SK-N-SH (cell line): ENCODE measurements at places on chromosomes 5 and 9.

- DNase-seq, result no peak
These were observed 40.1 kb downstream of the PRRT1B start for GRCh38 chr9:131585375-131585774.

- no peak for DNase-seq
These were observed 306.4 kb downstream of the NTRK2 start for GRCh38 chr9:84975926-84976325.

- DNase-seq, result no peak
These were observed 38.5 kb upstream of the GZMA start for GRCh38 chr5:55063899-55064298.

- no peak for DNase-seq
These were observed 197.5 kb downstream of the RGS3 start for GRCh38 chr9:113661074-113661473.

DNA sequence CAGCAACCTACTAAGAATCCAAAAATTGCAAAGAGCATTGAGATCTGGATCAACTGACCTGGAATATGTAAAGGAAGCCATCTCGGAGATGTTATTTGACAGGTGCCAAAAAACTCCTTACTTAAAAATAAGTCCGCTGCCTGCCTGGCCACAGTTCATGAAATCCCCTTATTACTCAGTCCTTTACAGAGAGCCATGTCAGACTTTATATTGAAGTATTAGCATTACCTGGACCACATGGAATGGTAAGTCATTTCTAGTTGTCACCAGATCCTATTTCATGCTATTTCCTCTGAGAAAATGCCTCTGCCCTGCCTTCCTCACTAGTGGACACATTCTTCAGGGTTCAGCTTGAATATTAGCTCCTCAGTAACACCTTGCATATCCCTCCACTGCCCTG is 115.7 kb downstream of the DEPDC1B start:
- DNase-seq, result no peak

DNA sequence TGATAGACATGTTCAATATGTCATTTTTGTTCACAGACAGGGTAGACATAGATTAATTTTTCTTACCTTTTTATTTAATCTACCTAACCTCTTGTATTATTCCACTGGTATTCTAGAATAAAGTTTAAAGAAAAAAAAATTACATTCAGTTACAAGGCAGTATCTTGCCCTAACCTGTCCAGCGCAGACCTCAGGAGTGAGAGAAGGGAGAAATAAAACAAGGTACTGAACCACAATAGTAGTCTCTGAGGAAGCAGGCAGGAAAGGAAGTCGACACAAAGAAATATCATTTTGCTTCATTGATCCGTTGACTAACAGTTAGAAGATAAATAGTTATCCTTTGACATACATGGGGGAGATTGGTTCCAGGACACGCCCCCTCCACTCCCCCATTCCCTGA is 12.5 kb upstream of the ADAMTSL1 start:
- no peak for DNase-seq

GRCh38 chr5:121758615-121759014 is 93.1 kb upstream of the FTMT start:
- DNase-seq, result no peak

GRCh38 chr5:104223885-104224773 is 661.5 kb upstream of the NUDT12 start:
- DNase-seq, result no peak

GRCh38 chr5:120052916-120053828 is 410.9 kb upstream of the PRR16 start:
- DNase-seq, result no peak

- DNase-seq, result no peak
These were observed 66.8 kb upstream of the CXCL14 start for GRCh38 chr5:135645336-135646180.

DNA sequence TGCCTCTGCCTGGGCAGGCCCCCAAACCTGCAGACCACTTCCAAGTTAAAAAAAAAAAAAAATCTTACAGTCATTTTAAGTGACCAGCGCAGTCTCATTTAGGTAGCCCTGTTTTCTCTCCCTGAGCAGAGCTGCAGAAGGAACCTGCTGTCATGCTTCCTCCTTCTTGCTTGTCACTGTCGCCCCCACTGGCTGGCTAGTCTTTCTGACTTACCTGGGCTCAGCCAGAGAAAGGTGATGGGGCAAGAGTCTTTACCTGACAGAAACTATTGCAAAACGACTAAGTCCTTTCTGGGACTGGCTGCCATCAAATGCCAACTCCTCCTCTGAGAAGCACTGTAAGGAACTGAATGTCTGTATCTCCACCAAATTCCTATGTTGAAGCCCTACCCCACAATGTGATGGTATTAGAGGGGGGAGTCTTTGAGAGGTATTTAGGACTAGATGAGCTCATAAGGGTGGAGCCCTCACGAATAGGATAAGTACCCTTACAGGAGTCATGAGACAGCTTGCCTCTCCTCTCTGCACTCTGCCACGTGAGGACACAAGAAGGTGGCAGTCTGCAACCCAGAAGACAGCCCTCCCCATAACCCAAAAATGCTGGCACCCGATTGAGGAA is 58.4 kb upstream of the SHC3 start:
- DNase-seq, result no peak

DNA sequence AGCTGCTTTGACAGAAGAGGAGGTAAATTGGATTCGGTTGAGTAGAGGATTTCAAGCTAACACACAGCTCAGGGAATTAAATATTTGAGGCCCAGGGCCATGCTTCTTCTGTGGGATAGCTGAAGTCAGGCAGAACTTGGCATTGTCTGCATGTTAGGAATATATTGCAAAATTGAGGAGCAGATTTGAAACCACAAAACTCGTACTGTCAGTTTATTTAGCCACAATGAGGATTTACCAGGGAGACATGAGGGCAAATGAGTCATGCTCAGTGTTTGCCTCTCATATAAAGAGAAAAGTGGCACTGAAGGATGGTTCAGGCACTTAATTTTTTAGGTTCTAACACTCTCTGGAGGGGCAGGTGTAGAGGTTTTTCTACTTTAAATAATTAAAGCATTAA is 83.0 kb upstream of the PRLR start:
- no peak for DNase-seq

- no peak for DNase-seq
These were observed 101.4 kb downstream of the NDFIP1 start for GRCh38 chr5:142210011-142210410.

DNA sequence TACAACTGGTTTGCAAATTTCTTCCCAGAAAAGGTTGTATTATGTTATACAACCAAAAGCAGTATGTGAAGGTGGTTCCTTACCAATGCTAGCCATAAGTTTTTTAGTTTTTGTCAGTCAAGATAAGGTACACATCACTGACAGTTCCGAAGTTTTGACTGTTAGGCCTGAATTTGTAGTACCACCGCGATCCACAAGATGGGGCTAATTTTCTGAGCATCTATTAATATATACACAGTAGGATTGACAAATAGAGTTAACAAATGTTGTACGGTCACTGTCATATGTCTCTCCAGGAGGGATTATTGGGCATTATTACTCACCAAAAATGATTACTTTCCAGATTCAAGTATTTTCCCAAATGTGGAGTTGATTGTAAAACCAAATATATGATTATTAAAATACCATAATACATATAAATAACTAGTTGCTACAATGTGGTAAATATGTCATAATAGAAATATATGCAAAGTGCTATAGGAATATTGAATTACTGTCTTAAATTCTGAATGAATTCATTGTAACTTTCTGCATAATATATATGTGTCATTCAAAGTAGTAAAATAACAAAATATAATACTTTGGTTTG is 28.4 kb upstream of the LRRC19 start:
- DNase-seq, result peak; percentile 51

DNA sequence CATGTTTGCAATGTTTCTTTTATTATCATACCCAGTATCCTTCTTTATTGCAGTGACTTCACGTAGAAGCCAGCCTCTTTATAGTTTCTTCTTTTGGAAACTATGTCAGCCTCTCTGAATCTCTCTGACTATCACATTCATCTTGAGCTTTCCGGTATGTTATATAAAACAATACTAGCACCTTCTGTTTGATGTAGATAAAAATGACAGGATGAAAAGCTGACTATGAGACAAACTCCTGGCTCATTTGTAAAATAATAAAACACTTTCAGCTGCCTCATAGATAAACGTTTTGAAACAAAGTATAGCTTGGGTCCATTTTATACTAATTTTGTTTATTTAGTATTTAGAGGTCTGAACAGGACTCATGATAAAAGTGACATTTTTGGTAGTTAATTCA is 1145.4 kb upstream of the NUDT12 start:
- no peak for DNase-seq

GRCh38 chr5:36253575-36253974 is 11.8 kb upstream of the NADK2 start:
- DNase-seq, result no peak

DNA sequence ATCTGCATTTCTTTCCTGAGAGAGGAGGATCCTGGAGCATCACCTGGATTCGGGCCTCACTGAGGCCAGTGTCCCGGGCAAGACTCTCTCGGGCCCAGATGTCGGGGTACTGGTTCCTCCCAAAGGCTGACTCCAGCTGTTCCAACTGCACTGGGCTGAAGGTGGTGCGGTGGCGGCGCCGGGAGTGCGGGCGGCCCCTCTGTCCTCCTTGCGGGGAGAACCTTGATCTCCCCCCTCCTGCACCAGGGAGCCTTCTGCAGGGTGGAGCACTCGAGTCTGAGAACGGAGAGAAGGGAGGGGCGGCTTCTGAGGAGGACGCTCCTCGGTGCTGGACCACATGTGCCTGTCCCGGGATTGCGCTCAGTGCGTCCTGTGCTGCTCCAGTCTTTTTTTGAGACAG is 2.0 kb downstream of the PROP1 start:
- DNase-seq, result no peak

- DNase-seq, result no peak
These were observed 385.5 kb downstream of the ADGRV1 start for GRCh38 chr5:90944116-90944515.

- no peak for DNase-seq
These were observed 140.8 kb upstream of the LMX1B start for GRCh38 chr9:126472948-126473298.

- no peak for DNase-seq
These were observed 33.6 kb downstream of the TLR4 start for GRCh38 chr9:117737721-117738226.

DNA sequence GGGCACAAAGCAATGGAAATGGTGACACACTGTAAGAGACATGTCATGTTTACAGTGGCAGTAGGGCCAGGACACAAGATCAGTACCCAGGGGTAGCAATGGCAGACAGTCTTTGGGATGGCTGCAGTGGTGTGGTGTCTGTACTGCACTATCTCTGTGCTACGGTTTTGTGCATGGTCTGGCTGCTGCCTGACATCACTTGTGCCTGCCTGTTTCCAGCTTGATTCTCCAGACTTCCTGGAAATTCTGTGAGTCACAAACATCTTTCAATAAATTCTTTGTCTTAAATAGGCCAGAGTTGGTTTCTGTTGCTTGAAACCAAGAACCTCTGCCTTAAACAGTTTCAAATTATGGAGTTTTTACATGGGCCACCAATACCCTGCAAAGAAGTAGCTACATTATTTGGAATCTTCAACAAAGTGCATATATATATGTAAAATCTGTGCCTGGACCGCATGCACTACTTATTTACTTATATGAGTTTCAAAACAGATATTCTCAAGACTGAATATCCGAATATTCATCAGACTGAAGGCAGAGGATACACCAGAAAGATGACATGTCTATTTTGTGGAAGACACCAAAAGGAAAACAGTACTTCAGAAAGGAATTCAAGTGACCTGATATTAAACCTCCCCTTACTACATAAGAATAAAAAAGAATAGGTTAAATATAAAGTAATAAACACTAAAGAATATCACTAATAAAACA is 188.1 kb downstream of the RFX3 start:
- peak; percentile 2 for DNase-seq

GRCh38 chr9:90099262-90099963 is 494.6 kb downstream of the GADD45G start:
- DNase-seq, result peak; percentile 43

GRCh38 chr5:144525000-144525399 is 354.3 kb downstream of the KCTD16 start:
- no peak for DNase-seq

DNA sequence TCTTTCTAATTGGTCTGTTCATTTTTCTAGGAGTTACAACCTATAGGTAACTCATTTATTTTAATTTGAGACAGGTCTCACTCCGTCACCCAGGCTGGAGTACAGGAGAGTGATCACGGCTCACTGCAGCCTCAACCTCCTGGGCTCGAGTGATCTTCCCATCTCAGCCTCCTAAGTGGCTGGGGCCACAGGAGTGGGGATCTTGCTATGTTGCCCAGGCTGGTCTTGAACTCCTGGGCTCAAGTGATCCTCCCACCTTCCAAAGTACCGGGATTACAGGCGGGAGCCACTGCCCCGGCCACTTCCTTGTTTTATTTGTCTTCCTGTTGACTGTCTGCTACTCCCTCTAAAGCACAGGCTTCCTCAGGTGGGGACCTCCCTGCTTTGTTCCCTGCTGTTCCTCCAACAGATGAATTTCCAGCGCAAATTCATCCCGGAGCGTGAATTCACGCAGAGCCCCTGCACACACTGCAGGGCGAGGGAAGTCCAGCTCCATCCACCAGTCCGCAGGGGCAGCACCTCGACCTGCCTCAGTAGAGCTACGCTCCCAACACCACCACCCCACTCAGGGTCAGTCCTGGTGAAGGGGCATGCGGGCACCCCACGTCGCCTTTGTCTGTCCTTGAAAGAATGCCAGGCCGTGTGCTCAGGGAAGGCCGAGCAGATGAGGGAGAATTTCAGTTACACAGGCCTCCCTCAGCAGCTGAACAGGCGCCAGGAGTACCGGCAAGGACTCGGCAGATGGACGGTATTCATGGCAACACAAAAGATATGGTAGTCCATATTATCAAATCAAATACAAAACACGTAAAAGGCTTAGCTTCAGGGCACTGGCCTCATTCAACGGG is 6.3 kb downstream of the QSOX2 start:
- DNase-seq, result no peak

GRCh38 chr5:64632251-64632650 is 58.1 kb upstream of the SHISAL2B start:
- no peak for DNase-seq

DNA sequence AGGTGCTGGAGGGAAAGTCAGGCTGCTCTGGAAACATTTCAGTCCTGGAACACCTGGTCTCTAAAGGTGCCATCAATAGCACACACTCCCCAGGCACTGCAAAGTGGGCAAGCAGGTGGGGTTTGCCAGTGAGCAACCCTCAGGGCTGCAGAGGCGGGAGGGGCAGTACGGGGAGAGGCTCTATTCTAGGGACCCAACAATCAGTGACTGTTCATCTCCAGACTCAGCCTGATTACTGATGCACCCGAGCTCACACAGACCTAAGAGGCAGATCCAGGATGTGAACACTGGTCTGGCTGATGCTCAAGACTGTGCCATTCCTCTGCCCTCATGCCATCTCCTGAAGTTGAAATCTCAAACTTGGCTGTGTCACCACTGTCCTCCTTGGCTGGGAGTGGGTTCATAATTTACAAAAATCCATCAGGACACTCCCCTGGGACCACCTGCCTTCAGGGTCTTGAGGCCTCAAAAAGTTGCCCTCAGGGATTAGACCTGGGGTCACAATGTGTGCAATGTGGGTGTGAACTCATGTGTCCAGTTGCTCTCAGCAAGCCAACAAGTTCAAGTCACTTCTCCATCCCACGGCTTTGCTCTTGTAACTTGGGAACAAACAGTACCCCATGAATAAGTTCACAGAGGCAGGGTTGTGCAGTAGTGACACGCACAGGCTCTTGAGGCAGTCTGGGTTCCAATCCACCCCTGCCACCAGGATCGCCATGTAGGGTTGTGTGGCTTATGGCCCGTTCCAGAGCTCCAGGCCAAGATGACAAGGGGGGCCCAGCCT is 19.9 kb upstream of the KCNMB1 start:
- DNase-seq, result no peak
